ENCODE measurements at places on chromosomes 3 and 15.

GRCh38 chr3:183779896-183780465 lies 45.4 kb downstream of the MAP6D1 start:
- no peak for DNase-seq

DNA sequence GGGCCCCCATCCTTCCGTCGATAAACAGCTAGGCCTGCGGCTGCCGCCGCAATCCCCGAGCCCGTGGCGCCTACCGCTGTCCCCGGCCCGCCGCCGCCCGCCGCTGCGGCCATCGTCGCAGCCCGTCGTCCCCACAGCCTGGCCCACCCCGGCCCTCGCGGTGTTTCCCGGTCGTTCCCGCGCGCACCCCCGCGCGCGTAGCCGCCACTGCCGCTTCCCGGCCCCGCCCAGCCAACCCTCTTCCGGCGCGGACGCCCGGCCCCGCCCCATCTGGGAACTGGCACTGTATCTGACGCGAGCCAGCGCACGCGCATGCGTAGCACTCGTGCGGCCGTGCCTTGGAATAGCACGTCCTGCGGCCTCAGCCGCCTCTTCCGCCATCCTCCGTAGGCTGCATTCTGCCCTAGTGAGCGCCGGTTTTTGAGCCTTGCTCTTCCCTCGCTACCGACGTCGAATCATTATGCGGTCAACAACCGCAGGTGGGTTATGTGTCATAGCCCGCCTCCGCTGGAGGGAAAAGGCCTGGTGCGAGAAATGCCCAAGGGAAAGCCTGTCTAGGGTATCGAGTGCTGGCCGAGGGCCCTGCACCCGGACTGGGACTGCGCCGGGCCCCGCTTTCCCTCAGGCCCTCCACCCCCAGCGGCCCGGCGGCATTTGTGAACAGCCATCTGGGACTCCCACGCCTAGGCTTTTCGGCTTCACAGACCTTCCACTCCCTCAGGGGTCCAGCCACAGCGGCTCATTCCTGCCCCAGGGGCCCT lies at the start of gene SMARCC1:
Gene SMARCC1 (minus strand): TSS at position 209 of the 761 bp plus-strand sequence. CDS start 96 bp downstream, at position 113.
- peak; percentile 99 for DNase-seq

DNA sequence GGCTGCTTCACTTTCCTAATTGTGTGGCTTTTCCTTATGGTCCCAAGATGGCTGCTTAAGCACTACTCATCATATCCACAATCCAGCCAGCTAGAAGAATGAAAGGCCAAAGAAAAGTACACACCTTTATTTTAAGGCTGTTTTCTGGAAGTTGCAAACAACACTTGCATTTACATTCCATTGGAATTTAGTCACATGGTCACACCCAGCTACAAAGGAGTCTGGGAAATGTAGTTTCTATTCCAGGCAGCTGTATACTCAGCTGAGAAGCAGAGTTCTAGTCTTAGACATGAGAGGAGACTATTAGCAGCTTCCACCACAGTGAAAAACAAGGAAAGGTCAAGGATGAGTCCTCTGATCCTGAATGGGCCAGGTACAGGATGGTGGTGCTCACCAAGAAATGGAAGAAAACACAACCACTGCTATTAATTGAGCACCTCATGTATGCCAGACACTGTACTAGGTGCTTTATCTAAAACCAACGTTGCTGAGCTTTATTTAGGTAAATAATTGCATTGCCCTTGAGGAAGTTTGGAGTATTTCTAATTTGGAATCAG lies 28.0 kb upstream of the ATG7 start:
- no peak for DNase-seq

GRCh38 chr15:60840306-60840702 lies 361.4 kb upstream of the ICE2 start:
- peak; percentile 8 for DNase-seq

- no peak for DNase-seq
Observed at GRCh38 chr15:23763021-23763420, 75.9 kb upstream of the NDN start.

GRCh38 chr3:26256224-26256623 lies 366.3 kb upstream of the LRRC3B start:
- DNase-seq, result no peak

GRCh38 chr15:63453186-63453905 lies 51.0 kb upstream of the USP3 start:
- no peak for DNase-seq

GRCh38 chr15:71707230-71708050 lies 102.9 kb upstream of the NR2E3 start:
- DNase-seq, result no peak

- no peak for DNase-seq
Observed at GRCh38 chr3:111872979-111873378, 13.9 kb downstream of the PHLDB2 start.

- DNase-seq, result no peak
Observed at GRCh38 chr3:182809531-182809930, 16.2 kb downstream of the ATP11B start.

DNA sequence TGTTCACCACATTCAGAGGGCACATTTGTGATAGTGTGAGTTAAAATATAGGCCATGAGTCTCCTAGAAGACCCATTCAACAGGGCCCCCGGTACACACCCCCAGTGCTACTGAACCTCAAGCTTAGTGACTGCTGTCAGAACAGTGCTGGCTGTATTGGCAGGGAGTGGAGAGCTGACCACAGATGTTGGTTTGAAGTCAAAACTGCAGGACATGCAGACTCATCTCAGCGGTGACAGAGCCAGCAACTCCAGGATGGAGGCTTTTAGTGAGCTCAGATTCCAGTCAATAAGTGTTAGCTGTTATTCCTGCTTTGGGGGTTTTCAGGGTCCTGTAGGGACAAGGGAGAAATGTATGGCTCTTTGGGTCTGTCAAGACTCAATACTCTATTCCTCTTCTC lies 29.1 kb downstream of the PRR20G start:
- DNase-seq, result no peak

- no peak for DNase-seq
Observed at GRCh38 chr15:96166223-96167200, 164.0 kb upstream of the NR2F2 start.

DNA sequence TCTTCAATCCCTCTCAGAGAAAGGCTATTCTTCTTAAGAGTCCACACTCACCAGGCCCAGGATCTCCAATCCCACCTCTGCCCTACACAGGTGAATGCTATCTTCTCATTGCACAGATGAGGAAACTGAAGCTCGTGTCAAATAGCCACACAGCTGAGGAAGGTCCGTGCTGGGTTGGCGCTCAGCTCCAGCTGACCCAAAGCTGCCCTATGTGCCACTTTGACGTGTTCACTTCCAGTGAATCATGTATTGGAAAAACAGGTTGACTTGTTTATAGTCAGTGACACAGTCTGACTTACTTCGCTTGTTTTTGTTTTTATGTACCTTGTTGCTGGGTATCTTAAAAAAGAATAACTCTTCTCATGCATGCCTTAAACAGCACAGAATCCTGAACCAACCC lies 32.4 kb upstream of the ALDH1A3 start:
- no peak for DNase-seq

DNA sequence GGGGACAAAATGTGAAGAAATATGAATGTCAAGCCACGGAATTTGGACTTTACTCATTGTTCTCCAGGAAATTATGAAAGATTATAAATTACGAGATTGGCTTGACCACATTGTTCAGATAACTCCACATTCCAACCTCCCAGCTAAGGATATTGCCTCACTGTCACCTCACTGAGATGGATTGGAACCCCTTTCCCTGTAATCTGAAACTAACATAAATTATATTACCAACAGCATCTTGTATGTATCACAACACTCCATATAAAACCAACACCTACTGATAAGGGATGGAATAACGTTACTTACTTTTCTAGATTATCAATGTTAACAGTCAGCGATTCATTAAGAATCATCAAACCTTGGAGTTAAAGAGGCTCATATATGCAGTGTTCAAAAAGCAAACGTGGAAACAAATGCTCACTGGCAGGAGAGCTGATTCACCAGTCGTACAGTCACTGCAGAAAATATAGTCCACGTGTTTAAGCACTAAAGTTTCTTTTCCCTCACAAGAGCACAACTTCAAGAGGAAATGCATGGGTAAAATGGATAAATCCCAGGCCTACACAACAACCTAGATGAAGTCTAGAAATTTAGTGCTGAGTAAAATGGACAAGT lies 451.5 kb downstream of the FGF12 start:
- DNase-seq, result no peak

GRCh38 chr3:100697172-100697571 lies 12.1 kb upstream of the TFG start:
- DNase-seq, result no peak

GRCh38 chr3:45087155-45087554 lies 59.0 kb downstream of the CDCP1 start:
- DNase-seq, result no peak

DNA sequence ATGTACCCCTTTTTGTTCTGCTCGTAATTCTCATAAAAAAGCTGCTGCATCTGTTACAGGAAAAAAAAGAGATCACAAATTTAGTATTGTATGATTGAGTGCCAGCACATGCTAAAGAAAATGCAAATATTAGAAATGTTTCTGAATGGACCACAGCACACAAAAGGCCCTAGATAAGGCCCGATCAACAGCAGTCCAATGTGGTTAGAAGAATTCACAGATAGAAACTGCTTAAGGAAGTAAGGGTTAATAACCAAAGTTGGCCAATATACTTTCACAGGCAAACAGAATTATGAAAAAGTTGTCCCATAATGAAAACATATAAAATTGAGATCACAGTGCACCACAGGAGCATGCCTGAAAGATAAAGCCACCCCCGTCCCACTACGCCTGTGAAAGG lies 72.9 kb downstream of the CHSY1 start:
- no peak for DNase-seq

DNA sequence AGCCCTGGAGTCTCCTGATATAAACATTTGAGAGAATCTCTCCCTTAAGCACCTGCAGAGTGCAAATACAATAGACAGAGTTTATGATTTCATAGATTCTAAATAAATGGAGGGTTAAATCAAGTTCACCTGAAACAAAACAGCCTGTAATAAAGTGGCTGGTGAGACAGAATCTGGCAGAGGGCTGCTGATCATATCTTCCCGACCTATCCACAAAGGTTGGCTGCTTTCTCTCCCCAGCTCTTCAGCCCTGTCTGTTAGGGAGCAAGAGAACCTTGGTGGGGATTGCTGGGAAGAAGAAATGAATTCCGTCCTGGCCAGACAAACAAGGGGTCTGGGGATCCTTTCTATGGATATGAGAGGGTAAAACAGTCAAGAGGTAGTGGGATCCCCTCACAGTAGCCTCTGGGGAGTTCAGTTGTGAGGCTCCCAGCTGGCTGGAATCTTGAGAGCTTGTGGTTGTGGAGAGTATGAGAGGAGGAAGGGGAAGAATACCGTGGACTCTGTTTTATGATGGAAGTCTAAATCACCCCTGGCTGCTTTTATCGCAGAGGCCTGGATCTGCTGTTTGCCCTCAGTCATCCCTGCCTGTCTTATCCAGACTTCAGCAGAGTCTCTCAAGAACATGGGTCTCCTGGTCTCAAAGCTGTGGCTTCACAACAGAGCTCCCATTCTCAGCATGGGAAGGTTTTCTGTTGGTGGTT lies 451.3 kb downstream of the NTRK3 start:
- no peak for DNase-seq

GRCh38 chr15:67766968-67767367 lies 58.3 kb upstream of the SKOR1 start:
- no peak for DNase-seq

DNA sequence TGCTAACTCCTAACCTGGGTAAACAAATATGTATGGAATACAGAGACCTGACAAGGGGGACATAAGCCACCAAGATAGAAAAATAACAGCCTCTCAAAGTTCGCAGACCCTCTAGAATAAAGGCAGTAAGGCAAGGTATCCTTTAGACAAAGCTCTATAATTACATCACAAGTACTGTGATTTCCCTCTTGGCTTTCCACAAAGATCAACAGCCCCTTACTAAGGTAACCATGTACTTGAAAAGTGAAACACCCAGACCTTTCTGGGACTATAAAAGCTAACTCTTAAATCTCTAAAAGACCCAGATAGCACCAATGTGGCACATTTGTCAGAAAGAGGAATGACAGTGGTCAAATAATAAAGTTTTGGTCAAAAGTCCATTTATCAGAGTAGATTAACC lies 51.9 kb downstream of the TBL1XR1 start:
- no peak for DNase-seq

DNA sequence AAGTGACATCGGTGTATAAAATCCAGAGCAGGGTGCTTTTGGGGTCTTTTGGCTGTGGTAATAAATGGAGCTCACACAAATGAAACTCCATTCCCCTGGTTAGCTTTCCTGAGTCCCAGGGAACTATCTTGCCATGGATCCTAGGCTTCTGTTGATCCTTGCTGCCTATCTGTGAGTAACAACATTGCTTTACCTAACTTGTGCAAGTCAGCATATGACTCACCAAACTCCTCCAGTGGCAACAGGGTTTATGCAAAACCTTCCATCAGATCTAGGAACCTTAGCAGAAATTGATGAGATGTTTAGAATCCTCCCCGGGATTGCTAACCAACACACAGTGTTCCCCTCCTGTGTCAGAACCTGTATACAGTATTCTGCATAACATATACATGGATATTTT lies 105.4 kb downstream of the SCAPER start:
- no peak for DNase-seq

GRCh38 chr3:144029769-144030168 lies 58.1 kb downstream of the DIPK2A start:
- DNase-seq, result no peak

DNA sequence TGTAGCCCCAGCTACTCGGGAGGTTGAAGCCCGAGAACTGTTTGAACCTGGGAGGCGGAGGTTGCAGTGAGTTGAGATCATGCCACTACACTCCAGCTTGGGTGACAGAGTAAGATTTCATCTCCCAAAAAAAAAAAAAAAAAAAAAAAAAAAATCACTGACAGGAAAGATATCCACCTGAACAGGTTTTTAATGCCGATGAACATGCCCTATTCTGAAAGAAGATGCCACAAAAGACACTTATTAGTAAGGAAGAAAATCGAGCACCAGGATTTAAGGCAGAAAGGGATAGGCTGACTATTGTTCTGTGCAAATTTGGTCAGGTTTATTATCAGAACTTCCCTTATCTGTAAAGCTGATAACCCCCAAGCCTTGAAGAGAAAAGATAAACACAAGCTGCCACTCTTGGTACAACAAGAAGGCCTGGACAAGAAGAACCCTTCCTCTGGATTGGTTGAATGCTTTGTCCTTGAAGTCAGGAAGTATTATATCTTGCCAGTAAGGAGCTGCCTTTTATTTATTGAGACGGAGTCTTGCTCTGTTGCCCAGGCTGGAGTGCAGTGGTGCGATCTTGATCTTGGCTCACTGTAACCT lies 2.7 kb upstream of the PARP16 start:
- no peak for DNase-seq

DNA sequence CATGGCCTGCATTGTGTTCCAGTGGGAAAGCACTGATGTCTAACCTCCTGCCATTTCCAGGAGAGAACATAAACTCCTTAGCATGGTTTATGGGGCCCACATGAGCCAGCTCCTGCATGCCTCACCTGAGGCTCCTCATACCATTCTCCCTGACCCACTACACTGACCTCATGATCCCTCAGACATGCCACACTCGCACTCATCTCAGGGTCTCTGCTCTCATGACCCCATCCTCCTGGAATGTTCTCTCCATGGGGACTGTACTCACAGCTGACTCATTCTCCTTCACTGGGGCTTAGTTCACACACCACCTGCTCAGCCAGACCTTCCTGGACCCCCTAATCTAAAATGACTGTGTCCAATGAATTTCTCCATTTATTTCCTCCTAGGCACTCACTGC lies 4.0 kb upstream of the LMCD1 start:
- DNase-seq, result no peak

Measured in endothelial cell (in vitro differentiated cells).